ENCODE measurements at places on chromosomes 12 and 14. TPM values are rescaled to one million over a fixed set of nuclear protein-coding genes. Genes with fewer than 3 reads are reported as not detected.

SLC25A47 gene
- not detected for polyA plus RNA-seq

CCDC91 gene
- 26.8 TPM for polyA plus RNA-seq

CAPZA3 gene
- polyA plus RNA-seq, result not detected

SPATA7 gene
- 4.9 TPM for polyA plus RNA-seq

MMP19 gene
- polyA plus RNA-seq, result 6.9 TPM
